ENCODE measurements at places on chromosomes 7 and 10. TPM values are rescaled to one million over a fixed set of nuclear protein-coding genes. Genes with fewer than 3 reads are reported as not detected.

GRID2IP gene
- total RNA-seq: under 0.01 TPM

JCAD gene
- total RNA-seq: 46.2 TPM

STEAP4 gene
- not detected for total RNA-seq

DLX5 gene
- not detected for total RNA-seq

MPP7 gene
- 21.6 TPM for total RNA-seq

SLC18A3 gene
- not detected for total RNA-seq

ZNF92 gene
- 2.8 TPM for total RNA-seq

C10orf62 gene
- total RNA-seq: not detected

CRYGN gene
- not detected for total RNA-seq

ANXA8 gene
- not detected for total RNA-seq

DNA sequence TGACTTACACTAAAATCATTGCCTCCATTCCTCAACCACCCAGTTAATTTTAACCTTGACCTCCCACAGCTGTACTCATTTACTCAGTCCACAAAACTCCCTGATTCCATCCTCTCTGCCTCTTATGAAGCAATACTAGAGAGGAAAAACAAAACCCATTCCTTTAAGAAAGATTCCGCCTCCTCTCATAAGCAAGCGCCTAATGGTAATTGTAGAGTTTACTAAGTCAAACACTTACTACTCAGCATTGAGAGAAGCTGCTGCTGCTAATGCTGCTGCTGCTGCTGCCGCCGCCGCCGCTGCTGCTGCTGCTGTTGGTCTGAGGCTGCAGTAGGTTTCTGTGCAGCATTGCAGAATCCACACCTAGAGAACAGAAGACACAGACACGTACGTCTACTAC is 2.1 kb upstream of the ADD3 start:
- DNase-seq: peak; percentile 36

GRCh38 chr10:56370217-56371113 is 9.4 kb upstream of the ZWINT start:
- no peak for DNase-seq

- DNase-seq: no peak
Observed at GRCh38 chr7:84583331-84583730, 388.7 kb upstream of the SEMA3A start.

DNA sequence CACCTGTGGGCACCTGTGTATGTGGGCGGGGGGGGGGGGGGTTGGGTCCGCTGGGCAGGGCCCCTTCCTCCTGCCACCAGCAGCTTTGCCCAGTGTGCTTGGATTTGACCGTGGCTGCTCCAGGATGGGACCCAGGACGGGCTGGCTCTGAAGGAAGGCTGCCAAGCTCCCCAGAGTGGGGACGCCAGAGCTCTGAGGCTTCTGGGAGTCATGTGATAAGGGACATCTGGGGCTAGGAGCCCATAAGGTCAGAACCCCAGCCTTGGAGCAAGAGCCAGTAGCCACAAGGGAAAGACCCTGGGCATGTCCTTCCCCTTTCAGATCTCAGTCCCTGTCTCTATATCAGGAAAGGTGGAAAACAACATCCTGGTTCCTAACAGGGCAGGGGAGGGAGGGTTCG is 21.8 kb upstream of the AMZ1 start:
- no peak for DNase-seq

GRCh38 chr7:150388709-150389531 is 9.8 kb downstream of the ZNF775 start:
- peak; percentile 96 for DNase-seq

- no peak for DNase-seq
Observed at GRCh38 chr7:150854066-150855000, 2.0 kb downstream of the AOC1 start.

GRCh38 chr10:70795613-70796012 is 10.4 kb upstream of the TBATA start:
- no peak for DNase-seq

GRCh38 chr10:101237081-101237981 is 8.1 kb upstream of the LBX1 start:
- DNase-seq: no peak

DNA sequence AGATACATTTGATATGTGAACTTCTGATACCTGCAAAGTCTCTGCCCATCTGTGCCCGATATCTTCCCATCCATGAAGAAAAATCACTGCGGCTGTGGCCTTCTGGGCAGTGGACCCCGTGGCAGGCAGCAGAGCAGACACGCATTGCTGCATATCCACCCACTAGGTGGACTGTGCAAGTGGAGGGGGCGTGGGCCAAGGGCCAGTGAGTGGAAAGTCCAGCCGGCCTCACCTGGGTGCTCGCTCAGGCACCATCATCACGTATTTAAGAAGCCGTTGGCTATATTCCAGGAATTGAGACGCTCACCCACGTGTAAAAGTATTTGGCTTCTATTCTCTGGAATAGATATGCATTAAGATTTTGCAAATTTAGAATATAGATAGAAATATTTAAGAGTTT is 30.8 kb upstream of the SLC13A1 start:
- no peak for DNase-seq

- no peak for DNase-seq
Observed at GRCh38 chr10:1668399-1668798, 68.9 kb downstream of the ADARB2 start.

DNA sequence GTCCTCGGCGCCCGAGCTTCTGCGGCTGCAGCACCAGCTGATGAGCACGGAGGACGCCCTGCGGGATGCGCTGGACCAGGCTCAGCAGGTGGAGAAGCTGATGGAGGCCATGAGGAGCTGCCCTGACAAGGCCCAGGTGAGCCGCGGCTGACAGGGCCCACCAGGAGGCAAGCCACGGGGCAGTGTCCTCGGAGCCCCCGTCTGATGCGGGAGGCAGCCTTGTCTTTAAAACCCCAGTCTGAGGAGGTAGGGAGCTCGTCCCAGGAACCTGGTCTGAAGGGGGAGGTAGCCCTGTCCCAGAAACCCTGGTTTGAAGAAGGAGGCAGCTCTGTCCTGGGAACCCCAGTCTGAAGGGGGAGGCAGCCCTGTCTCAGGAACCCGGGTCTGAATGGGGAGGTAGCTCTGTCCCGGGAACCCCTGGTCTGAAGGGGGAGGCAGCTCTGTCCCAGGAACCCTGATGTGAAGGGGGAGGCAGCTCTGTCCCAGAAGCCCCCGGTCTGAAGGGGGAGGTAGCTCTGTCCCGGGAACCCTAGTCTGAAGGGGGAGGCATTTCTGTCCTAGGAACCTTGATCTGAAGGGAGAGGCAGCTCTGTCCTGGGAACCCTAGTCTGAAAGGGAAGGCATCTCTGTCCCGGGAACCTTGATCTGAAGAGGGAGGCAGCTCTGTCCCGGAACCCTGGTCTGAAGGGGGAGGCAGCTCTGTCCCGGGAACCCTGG is 53.1 kb upstream of the GTF2IRD1 start:
- DNase-seq: no peak

- no peak for DNase-seq
Observed at GRCh38 chr7:4825081-4825480, 36.7 kb downstream of the PAPOLB start.

- DNase-seq: no peak
Observed at GRCh38 chr7:157879391-157879790, 542.6 kb downstream of the DNAJB6 start.

Data from lung microvascular endothelial cell (primary cell).